Hematopoietic multipotent progenitor cell treated with erythropoietin and hydrocortisone succinate and interleukin-3 and kit ligand, for 15 days (in vitro differentiated cells): ENCODE measurements at places on chromosomes 16 and 17.

DNA sequence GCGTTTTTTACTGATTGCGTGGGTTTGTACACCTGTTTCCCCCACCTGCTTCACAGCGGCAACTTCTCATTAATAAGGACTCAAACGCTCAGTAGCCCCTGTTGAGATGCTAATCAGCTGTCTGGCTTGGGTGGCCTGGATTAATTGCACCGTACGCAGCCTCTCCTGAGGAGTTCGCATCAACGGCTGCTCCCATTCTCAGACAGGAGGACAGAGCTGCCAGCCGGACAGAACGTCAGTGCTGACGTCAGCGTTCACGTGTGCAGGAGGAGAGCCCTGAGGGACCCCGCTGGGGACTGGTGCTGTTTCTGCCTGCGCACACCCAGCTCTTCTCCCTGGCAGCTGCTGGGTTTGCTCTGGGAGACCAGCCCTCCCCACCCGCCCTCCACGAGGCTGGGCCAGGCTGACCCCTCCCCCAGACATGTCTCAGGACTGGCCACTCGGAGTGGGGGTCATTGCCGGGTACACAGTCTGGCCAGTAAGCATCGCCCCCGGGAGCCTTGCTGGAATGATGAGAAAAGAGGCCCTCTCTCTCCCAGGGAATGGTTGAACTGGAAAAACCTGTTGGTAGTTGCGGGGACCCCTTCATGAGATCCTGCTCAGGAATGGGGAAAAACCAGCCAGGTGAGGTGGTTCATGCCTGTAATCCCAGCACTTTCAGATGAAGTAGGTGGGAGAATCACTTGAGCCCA lies 5.7 kb upstream of the BANP start:
- no peak for DNase-seq

GRCh38 chr17:48804936-48805411 lies 12.1 kb downstream of the TTLL6 start:
- DNase-seq: peak; percentile 63

- DNase-seq: no peak
Measured at GRCh38 chr17:66643815-66644710, 190.9 kb upstream of the CACNG5 start.

DNA sequence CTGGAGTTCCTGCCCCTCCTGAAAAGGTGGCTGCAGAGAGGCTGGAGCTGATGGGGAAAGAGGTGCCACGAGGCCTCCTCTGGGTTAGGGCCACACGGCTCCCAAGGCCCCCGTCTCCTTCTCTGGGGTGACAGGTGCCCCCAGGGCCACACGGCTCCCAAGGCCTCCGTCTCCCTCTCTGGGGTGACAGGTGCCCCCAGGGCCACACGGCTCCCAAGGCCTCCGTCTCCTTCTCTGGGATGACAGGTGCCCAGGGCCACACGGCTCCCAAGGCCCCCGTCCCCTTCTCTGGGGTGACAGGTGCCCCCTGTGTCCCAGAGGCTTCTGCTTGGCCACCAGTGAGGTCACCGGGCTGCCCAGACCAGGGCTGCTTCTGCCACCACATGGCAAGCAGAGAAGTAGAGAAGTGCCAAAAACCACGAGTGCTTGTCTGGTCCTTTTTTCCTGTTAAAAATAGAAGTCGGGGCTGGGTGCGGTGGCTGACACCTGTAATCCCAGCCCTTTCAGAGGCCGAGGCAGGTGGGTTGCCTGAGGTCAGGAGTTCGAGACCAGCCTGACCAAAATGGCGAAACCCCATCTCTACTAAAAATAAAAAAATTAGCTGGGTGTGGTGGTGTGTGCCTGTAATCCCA lies 4.1 kb downstream of the CAPN15 start:
- DNase-seq: no peak

GRCh38 chr17:46742565-46743270 lies 75.8 kb downstream of the WNT3 start:
- peak; percentile 27 for DNase-seq

DNA sequence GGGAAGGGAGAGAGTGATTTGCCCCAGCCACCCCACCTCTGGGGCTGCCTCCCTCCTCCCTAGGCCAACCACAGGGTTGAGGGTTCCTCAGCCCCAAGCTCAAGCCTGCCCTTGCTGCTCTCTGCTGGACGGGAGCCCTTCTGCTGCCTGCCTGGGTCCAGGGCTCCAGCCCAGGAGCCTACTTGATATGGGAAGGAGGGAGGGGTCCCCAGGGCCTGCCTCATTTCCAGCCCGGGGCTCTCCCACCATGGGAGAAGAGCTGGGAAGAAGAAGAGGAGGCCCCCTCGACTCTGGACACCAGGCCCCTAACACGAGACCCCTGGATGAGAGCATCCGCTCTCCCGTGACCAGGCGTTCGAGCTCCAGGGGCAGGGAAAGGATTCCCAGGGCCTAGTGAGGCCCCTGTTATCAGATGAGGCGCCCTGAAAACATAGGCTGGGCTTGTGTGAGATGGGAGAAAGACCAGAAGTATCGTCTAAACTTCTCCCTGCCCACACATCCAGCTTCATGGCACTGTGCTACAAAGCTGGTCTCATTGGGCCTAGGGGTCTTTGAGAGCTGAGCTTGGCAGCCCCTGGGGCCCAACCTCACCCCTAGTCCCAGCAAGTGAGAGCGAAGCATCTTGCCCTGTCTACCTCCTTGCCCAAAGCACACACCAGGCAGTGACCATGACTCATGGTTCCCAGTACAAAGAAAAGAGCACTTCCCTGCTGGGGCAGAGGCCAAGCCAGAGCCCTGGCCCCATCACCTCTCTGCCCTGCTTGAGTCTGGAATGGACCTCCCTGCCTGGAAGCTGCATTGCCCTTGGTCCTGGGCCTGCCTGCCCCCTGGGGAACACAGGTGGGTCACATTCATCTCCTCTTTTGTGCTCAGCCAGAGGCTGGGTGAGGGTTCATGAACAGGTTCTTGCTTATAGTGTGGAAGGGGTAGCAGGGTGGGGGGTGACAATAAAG lies 987 bp downstream of the SLC16A5 start:
- no peak for DNase-seq

DNA sequence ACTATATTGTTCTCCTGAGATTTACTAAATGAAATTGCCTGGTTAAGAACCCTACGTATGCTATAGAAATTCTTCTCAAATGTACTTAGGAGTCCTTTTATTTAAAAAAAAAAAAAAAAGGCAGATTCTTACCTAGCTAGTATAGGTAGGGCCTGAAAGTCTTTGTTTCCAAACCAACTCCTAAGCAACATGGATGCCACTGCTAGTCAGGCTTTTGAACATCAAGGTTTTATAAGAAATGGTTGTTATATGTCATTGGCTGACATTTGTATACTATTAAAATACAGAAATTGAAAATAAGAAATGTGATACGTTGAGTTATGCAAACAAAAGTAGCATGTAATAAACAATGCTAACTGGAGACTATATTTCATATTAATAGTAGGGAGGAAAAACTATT lies 1.2 kb downstream of the EVI2A start:
- DNase-seq: no peak

DNA sequence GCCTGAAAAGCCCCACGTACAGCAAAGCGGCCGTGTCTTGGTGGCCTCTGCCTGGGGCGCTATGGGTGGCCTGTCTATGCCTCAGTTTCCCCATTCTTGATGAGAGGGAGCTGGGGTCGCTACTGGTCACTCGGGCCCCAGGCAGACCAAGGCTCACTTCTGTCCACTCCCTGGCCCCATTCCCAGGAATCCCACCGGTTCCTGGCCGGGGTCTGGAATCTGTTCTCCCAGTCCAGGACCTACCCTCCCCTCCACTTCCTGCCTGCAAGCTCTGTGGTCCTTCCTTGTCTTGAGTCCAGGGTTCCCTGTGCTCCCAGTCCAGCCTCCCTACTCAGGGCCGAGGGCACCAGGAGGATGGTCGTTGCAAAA lies 24.5 kb downstream of the METRNL start:
- no peak for DNase-seq

DNA sequence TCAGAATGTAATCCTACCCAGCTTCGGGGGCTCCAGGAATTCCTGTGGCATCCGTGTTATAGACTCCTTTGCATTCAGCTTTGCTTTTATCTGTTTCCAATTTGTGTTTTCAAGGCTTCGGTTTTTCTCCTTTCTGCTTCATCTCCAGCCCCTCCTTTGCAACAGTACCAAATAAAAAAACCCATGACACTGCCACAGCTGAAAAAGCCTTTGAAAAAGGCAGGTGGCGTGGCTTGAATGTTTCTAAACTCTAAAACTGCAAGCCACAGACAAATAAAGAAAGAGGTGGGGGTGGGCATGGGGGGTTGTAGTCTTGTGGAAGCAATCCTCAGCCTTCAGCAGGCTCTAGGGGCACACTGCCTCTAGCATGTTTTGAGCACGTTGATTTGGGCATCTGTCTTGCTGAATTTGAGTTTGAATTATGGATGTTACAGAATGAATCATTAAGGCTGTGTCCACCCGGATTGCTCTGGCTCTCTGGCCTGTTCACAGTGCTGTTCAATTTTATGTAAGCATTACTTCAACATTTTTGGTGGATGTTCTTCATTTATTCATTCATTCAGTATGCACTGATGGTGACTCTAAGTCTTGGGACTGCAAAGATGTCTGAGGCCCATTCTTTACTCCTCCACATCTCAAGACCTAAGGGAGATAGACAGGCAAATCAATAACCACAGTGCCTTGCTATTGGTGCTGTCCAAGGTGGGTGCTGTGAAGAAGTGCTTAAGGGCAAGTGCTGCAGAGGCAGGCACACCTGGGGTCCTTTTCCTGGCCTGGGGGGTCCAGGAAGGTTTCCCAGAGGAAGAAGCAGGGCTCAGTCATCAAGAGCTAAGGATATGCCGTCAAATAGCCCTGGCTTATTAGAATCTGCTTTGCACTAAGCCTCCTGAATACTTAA lies 77.4 kb downstream of the CDH13 start:
- DNase-seq: no peak

DNA sequence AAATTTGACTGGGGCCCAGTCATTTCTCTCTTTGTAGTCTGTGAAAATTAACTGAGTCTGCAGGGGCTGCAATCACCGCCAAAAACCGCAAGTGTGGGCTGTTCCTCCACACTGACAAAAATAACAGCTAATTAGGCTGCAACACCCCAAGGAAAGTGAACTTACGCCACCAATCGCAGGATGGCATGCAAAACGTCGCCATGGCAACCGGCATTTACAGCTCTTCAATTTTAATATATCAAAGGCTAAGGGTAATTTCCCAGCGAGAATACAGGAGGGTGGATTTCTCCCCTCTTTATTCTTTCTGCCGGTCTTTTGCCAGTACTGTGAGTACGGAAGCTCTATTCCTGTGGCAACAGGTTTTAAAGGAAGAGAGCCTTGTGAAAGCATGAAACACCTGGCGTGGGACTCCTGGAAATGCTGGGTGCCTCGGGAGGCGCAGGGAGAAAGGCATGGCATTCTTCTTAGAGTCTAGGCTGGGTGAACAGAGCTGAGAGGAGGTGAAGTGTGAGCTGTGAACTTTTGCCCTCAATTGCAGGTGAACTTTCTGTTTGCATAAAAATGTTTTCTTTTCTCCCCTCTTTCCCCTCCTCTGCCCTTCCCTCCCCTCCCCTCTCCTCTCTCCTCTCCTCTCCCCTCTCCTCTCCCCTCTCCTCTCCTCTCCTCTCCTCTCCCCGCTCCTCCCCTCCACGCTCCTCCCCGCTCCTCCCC lies 399.7 kb downstream of the XYLT1 start:
- DNase-seq: no peak

DNA sequence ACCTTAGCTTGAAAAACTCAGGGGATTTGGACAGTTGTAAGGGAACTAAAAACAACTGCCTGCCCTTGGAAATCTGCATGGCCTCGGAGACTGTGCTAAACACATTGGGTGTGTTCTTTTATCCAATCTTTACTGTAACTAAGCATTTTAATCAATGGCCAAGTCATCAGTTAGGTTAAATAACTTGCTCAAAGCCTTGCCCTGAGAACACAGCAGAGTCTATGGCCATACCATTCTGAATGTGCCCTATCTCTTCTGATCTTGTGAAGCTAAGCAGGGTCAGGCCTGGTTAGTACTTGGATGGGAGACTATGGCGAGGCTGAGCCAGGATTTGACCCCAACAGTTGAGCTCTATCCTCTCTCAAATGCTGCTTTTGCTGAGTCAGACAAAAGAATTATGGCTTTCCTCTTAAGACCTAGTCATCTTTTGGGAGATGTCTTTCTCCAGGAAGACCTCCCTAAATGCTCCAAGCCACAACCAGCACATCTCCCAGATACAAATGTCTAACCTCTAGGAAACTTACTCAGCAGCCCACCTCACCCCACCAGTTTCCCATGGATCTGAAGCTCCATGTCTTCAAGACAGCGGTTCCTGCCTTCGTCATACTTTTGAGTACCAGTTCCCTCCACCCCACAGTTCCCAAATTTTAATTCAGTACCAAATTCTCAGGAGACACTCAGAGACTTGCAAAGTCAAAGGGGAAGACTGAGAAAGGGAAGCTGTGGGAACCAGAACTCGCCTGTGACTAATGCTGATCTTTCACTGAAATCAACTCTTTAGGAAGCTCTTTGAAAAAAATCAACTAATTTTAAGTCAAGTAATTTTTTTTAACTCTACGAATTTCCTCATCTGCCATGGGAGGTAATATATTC lies 336.1 kb downstream of the MAF start:
- no peak for DNase-seq

- no peak for DNase-seq
Measured at GRCh38 chr17:53942436-53942835, 119.7 kb downstream of the KIF2B start.

DNA sequence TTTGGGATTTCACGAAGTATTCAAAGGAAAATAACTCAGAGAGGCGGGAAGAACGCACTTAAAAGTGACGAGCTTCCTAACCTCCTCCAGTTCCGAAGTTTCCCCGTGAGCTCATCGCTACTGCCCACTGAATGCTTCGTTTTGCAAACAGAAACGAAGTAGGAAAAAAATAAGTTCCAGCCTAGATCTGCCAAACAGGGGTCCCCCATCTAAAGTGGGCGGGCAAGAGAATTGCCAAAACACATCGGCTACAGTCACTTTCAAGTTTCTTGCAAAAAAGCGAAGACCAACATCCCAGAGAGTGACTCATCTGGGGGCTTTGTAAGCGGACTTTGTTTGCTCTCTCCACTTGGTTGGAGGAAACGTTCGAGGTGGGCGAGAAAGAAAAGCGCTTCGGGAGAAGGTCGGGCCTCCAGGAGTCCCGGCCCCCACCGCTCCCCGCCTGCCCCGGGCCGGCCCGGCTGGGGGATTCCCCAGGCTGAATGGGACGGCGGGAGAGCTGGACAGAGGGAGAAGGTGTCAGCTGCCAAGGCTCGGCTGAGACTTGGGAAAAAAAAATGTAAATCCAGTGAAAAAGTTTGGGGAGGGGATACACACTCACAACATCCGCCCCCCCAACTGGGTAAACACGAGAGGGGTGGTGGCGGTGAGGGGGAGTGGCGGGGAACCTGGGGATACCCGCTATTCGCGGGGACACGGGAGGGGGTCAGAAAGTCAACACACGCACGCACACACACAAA lies 1.0 kb downstream of the VEZF1 start:
- DNase-seq: peak; percentile 29

DNA sequence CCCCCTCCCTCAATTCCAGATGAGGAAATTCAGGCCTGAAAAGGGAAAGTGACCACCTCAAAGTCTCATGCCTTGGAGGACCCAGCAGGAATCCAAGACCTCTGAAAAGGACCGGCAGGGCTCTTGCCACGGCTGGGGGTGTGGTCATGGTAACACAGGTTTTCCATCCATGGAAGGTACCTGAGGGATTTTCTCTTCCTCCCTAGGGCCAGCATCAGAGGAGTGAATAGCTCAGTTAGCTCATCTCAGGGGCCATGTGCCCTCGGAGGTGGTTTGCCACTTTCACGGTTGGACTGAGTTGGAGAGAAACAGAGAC lies 1.3 kb downstream of the CIITA start:
- DNase-seq: no peak
